ENCODE measurements at places on chromosomes 13 and 19.

DNA sequence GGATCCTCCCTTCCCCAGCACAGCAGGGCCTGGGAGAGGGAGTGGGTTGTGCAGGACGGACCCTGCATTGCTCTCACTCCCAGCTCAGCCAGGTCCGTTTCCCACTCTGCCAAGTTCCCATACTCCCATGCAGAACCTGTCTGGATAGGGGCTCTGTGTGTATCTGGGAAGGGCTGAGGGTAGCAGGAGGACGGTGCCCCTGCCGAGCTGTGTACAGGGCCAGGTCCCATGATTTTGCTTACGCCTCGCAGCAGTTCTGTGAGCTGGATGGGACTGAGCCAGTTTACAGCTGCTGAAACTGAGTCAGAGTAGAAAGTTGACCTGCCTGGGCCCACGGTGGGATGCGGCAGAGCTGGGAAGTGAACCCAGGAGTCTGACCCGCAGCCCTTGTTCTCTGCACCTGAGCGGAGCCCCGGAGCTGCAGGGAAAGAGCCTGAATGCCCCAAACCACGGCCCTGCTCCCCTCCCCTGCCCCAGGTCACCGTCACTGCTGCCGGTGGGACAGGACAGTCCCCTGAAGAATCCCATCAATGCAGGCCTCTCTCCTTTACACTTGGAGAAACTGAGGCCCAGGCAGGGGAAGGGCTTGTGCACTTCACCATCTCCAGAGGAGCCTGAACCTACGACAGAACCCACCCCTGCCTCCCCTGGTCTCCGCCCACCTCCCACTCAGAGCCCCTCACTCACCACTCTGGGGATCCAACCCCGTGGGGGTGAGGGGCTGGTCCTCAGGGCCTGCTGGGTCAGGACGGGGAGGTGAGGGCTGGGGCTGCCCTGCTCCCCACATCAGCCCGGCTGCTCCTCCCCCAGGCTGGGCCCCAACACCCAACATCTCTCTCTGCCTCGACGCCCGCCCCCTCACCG lies 3.5 kb downstream of the LILRB5 start:
- DNase-seq = no peak

DNA sequence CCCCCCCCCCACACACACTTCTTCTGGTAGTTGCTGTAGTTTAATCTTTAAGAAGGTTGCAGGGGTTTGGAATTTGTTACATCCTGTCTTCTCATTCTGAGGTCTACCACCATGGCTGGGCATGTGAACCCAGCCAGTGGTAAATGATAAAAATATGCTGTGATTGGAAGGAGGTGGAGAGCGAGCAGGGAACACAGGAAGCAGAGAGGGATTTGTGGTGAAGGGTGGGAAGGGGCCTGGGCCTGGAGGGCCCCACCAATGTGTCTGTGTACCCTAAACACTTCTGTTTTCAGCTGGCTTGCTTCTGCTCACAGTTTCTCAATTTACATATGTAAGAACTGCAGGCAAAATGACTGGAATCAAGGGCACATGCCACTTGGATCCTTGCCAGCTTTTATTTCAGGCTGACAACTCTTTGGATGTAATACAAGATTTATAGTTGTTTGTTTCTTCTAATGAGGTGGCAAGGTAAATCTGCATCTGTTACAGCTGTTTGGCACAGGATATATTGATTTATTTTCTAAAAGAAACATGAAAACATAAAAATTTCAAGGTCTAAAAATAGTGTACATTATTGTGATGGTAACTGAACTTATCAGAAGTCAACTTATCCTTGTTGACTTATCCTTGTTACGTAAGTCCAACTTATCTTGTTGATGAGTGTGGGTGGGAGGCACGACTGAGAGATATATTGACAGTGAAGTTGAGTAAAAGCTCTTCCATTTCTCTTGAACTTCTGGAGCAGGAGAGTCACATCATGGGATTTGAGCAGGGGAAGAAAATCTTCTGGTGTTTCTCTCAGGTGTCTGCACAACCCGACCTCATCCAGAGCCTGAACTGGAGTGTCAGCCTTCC lies 313.2 kb downstream of the SHISA2 start:
- DNase-seq = no peak

- DNase-seq = no peak
Observed at GRCh38 chr19:48755084-48755641, at the start of gene FGF21. FGF21 (plus strand) TSS chr19:48755524; CDS start chr19:48756237, 713 bp downstream.

- no peak for DNase-seq
Observed at GRCh38 chr19:45311621-45312020, 11.1 kb downstream of the CKM start.

DNA sequence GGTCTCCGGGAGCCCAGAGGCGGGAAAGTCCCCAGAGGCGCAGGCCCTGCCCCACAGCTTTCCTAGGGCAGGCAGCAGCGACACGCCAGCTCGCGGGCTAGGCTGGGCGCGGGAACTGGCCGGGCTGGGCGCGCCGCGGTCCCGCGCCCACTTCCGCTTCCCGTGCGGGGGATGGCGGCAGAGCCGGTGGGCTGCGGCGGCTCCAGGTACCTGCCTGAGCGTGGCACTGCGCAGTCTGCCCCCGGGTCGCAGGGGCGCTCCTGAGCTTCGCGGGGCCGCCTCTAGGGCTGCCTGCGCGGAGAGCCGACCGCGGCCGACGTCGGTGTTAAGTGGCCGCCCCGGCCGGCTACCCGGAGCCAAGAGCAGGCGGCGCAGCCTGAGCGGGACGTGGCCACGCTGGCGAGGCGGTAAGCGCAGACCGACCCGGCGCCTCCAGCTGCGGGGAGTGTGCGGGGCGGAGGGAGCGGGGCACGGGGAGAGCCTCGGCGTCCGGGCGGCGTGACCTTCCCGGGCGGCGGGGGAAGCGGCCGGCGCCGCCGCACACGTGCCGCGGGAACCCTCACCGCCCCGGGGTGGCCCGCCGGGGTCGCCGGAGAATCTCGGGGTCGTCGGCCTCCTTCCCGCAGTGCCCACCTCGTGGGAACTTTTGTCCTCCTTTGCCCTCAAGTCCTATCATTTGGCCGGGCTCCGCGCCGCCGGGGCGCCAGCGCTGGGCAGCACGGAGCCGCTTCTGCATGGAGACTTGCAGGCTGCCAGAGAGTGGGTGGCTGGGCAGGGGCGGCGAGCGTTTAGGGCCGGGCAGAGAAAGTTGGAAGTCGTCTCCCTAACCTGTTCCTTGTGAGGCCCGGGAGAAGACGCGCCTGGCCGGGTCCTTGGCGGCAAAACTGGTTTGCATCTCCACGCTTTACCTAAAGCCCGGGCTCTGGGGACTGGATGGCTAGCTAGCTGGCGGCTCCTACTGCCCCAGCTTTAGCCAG lies 31.4 kb upstream of the MPHOSPH8 start:
- DNase-seq = no peak

- no peak for DNase-seq
Observed at GRCh38 chr19:8794823-8795222, 37.3 kb downstream of the ZNF558 start.

DNA sequence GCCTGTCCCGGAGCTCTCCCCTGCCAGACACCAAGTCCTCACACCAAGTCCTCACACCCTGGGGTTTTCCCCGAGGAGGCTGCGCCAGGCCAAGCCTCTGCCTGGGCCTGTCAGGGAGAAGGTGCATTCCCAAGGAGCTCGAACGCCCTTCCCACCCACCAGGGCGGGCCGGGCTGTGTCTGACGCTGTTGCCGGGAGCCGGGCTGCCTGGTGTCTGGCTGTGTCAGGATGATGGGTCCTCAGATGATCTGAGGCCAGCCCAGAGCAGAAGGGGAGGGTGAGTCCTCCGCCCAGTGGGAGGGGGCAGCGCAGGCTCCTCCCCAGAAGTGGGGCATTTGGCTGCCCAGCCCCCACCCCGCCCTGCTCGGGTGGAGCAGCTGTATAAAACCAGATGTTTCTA lies 2.3 kb upstream of the HAS1 start:
- peak; percentile 94 for DNase-seq

- no peak for DNase-seq
Observed at GRCh38 chr19:18436671-18437490, 1.1 kb downstream of the ISYNA1 start.

- no peak for DNase-seq
Observed at GRCh38 chr19:42254089-42254849, 659 bp downstream of the ERF start.

- no peak for DNase-seq
Observed at GRCh38 chr19:8441725-8442544, 2.8 kb upstream of the HNRNPM start.

DNA sequence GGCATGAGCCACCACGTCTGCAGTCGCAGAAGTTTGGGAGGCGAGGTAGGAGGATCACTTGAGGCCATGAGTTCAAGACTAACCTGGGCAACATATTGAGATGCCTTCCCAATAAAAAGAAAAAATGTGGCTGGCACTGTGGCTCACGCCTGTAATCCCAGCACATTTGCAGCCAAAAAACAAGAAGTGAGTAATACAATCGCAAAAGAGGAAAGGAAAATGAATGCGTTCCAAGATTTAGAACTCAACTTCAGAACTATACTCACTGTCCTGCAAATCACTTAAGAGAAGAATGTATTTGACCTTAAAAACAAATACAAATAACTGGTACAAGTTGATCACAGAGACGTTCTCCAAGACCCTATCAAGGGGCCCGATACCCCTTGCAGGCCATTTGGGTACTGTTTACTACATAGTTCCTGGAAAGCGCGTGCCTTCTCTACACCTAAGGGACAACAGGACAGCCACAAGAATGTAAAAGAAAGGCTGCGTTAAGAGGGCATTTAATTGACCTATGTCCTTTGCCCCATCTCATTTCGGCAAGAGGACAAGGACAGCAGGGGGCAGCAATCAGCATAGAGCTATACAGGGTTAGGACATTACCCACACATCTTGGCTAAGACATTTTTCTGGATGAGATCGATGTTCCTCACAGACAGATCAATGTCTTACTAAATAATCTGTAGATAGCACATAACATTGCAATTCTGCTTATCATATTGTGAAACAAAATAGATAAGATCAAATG lies 41.3 kb downstream of the FLT3 start:
- DNase-seq = no peak

- DNase-seq = no peak
Observed at GRCh38 chr13:96033220-96034015, 19.8 kb downstream of the UGGT2 start.

DNA sequence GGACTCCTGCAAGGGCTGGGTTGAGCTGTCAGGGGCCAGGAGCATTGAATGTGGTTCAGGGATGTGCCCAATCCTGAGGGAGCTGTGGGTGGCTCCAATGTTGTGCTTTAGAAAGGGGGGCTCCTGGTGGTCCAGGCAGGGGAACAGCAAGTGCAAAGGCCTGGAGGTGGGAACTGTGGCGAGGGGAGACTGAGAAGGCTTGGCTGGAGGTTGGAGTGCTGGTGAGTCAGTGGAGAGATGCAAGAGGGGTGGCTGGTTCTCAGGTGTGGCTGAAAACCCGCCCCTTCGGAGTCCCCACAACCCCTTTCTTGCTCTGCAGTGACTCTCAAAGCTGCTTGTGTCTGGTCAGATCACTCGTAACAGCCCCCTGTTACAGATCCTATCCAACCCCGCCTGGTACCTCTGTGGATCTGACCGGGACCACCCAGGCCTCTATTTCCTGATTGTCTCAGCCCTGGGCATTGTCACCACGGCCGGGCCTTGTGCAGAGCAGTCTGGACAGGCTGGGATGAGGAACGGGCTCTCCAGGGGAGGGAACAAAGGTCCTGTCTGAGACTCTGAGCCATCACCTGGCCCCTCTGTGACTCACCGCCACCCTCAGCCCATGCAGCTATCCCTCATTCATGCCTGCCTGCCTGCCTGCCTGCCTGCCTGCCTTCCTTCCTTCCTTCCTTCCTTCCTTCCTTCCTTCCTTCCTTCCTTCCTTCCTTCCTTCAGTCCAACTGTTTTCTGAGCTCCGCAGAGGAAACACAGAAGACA lies 1.4 kb upstream of the KCNN1 start:
- DNase-seq = no peak

DNA sequence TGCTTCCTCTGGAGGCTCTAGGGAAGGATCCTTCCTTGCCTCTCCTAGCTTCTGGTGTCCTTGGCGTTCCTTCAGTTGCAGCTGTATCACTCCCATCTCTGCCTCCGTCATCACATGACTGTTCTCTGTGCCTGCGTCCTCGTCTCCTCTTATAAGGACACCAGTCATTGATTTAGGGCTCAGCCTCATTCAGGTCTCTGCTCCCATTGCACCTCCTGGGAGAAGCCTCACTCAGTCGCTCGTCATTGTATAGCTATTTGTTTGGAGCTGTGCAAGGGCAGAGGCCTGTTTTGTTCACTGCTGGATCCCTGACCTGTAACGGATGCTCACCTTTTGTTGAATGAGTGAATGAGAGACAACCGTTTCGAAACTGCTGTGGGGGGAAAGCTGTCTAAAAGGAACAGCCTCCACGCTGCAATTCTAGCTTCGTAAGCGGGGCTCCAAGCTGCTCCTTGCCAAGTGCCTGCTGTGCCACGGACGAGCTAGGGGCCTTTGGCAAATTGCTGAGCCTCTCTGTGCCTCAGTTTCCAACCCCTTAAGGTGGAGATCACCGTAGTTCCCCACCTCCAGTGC lies 17.2 kb downstream of the BRSK1 start:
- no peak for DNase-seq

DNA sequence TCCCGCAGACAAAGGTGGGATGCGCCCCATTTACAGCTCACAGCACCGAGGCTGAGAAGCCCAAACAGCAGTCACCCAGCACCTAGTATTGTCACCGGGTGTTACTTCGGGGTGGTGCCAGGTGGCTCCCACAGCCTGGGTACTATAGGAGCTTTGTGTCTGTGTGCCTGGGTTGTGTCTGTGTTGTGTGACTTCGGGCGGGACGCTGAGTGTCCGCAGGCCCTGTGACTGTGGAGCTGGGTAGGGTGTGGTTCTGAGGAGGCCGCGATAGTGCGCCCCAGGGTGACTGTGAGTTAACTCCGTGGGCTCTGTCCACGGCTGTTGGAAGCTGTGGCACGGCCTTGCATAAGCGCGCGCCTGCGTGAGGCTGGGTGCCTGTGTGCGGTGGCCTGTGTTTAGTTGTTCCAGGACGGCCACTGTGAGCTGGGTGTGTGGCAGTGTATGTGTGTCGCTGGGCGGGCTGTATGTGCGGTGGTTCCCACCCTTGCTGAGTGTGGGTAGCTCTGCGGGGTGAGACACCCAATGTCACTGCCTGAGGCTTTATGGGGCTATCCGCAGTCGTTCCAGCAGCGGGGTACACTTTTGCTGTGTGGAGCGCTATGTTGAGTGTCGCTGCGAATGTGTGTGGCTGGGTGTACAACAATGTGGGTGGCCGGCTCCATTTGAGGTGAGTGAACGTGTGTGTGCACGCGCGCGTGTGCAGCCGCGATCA lies 559 bp upstream of the SSBP4 start:
- no peak for DNase-seq

Measured in keratinocyte (primary cell).